Gastroesophageal sphincter (tissue), 4 donors: ENCODE measurements at places on chromosomes 11 and 22.

GRCh38 chr11:94147433-94147845 lies 18.8 kb downstream of the PANX1 start:
- ATAC-seq, result no peak

DNA sequence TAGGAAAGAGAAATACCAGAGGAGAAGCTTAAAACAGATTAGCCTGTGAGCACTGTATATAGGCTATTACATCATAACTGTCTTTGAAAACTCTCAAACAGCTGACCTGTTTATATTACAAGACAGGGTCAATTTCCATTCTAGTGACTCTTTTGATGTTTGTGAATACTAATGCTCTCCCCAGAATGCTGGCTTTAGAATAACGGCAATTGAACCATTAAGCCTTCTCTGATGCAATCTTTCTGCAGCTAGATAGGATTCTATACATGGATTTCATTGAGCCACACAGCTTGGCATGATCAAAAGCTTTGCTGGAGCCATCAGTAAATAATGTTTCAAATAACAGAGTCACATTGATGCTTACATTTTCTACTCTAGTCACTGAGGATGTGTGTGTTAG lies 122.7 kb upstream of the FAT3 start:
- ATAC-seq, result no peak

DNA sequence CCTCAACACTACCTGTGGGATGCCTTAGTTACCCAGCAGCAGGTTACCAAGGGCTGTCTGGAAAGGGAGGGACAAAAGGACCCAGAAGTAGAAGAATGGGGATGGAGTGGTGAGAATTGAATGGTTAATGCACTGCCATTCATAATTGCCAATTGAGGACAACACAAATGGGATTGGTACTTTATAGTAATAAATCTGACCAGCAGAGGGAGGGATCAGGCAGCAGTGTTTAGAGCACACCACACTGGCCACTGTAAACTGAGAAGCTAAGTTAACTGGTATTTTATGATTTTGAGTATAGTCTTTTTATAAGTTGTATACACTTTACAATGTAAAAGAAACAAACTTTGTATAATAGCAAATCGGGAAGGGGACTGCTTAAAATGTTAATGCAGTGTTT lies 10.7 kb downstream of the TBRG1 start:
- ATAC-seq, result no peak

GRCh38 chr11:95028357-95028756 lies 3.3 kb downstream of the KDM4E start:
- no peak for ATAC-seq

DNA sequence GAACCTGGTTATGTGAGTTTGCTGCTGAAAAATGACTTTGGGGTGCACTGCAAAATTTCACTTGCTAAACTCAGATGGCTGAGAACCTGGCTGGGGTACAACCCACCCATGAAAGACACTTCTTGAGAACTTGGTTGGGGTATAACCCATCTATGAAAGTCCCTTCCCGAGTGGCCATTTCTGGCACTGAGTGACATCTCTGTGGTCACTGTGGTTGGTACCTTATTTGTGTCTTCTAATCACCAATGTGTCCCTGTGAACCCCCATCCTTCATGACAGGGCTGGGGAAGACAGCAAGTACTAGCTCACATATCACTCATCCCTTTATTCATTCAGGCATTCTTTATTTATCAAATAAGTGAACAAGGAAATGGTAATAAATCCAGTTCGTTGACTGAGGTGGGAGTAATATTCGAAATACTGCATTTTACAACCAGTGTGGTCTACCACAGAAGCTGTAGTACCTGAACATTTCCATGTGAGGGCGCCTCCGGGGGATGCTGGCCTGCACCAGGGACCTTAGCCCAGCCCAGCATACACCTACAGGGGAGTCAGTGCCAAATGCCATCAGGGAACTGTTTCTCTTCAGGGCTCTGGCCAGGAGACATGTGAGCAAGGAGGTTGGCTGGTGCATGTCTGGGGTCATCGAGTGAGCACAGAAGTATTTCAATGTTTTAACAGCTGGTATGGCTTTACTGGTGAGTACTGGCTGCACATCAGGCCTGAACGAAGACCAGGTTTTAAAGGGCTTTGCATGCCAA lies 122.1 kb downstream of the CSNK2A3 start:
- no peak for ATAC-seq

GRCh38 chr11:121435132-121435531 lies 17.0 kb upstream of the SORL1 start:
- no peak for ATAC-seq

DNA sequence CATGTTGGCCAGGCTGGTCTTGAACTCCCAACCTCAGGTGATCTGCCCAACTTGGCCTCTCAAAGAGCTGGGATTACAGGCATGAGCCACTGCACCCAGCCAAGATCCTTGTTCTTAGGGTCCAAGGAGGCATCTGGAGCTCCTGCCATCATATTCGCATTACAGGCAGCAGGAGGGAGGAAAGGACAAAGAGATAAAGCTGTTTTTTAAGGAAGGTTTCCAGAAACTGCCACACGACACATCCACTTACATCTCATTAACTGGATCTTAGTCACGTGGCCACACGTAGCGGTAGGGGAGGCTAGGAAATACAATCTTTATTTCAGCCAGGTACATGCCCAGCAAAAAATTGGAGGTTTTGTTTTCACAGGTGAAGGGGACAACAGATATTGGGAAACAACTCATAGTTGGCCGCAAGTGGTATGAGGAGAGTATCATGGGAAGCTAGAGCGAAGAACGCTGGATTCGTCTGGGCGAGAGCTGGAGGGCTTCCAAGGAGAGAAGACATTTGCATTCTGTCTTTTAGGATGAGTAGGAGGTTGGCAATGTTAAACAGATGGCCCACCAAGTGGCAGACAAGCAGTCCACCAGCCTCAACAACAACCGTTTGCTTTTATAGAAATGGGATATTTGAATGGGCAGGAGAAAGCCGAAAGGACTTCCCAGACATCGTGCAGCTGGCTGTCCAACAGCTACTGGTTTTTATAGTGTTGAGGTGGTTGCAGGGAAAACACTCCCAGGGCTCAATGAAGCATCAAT lies 39.2 kb upstream of the DMC1 start:
- ATAC-seq, result no peak

GRCh38 chr22:19912271-19912999 lies 29.1 kb upstream of the COMT start:
- no peak for ATAC-seq

DNA sequence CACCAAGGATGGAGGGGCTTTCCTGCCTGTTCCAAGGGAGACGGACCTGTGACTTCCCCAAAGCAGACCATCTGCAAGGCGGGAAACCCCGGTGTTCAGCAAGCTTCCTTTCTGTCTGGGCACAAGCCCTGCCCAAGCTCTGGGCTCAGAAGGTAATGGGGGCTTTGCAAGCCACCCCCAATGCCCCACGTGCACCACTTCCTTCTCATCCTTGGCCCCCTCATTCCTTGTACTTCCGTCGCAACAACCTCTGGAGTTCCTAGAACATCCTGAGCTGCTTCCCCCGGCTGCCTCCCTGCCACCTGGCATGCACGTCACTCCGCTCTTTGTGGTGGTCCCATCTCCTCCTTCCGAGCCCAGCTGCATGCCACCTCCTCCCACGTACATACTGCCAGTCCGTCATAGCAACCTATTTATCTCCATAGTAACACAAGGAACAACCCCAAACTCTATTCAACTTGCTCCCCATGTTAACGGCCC lies 3.9 kb downstream of the MYEOV start:
- peak; percentile 2 for ATAC-seq

- ATAC-seq, result no peak
Observed at GRCh38 chr11:44788536-44789261, 61.9 kb downstream of the TSPAN18 start.

DNA sequence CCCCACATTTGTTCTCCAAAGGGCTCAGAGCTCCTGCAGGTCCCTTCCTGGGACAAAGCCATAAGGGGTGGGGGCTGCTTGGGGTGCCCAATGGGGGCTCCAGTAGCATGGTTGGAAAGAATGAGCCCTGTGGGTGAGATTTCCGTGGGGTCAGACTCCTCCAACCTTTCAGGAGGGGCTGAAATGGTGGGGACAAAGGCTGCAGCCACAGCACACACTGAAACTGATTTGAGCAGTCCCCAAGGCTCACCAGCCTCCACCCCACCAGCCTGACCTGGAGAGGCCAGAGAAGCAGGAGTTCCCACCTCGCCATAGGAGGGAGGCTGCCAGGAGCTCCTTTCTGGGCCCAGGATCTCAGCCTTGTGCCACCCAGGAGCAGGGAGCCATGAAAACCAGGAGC lies 69.2 kb downstream of the MN1 start:
- ATAC-seq, result no peak

- no peak for ATAC-seq
Observed at GRCh38 chr11:67301313-67301921, 1.9 kb upstream of the SSH3 start.

DNA sequence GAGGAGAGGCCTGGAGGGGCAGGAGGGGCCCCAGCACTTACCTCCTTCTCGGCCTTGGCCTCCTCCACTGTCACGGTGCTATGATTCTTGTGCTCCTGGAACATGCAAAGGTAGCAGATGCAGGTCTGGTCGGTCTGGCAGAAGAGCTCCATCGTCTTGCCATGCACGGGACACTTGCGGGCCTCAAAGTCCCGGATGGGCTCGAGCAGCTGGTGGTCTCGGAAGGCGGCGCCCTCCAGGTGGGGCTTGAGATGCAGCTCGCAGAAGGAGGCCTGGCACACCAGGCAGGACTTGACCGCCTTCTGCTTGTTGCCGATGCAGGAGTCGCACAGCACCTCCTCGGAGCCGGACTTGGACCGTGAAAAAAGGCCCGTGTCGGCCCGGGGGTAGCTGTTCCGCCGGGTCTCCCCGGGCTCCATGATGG lies 714 bp downstream of the TRIM29 start:
- no peak for ATAC-seq

DNA sequence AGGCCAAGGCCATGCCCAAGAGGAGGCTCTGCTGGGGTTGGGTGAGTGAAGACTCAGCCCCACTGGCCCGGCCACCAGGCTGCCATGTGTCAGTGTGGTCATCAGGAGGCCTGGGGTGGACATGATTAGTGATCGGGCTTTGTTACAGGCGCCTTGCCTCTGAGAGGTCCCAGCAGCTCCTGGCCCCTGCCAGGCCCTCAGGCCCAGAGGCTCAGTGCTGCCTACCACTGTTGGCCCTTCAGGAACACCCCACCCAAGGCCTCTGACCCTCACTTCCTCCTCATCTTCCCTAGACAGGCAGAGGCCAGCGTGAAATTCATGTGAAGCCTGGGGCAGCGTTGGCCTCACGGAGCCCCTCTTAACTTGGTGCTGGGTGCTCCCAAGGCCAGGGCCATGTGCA lies 2.2 kb downstream of the MRPL23 start:
- ATAC-seq, result no peak

- no peak for ATAC-seq
Observed at GRCh38 chr11:2234963-2235362, 35.4 kb downstream of the ASCL2 start.

- ATAC-seq, result no peak
Observed at GRCh38 chr11:100833276-100833675, 146.2 kb downstream of the ARHGAP42 start.

DNA sequence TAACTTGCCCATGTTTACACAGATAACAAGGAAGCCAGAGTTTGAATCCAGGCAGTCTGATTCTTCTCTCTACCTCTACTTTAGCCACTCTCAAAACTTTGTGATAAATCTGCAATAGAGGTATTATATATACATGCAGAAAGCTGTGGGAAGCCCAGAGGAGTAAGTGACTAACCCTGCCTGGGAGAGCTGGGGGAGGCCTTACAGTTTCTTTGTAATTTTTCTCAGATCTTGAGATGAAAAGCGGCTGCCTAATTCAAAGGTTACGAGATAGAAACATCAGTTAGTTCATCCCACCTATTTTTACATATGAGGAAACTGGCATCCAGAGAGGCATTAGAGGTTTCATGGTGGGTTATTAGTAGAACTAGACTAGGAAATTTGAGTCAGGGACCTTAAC lies 4.9 kb downstream of the STIM1 start:
- no peak for ATAC-seq

DNA sequence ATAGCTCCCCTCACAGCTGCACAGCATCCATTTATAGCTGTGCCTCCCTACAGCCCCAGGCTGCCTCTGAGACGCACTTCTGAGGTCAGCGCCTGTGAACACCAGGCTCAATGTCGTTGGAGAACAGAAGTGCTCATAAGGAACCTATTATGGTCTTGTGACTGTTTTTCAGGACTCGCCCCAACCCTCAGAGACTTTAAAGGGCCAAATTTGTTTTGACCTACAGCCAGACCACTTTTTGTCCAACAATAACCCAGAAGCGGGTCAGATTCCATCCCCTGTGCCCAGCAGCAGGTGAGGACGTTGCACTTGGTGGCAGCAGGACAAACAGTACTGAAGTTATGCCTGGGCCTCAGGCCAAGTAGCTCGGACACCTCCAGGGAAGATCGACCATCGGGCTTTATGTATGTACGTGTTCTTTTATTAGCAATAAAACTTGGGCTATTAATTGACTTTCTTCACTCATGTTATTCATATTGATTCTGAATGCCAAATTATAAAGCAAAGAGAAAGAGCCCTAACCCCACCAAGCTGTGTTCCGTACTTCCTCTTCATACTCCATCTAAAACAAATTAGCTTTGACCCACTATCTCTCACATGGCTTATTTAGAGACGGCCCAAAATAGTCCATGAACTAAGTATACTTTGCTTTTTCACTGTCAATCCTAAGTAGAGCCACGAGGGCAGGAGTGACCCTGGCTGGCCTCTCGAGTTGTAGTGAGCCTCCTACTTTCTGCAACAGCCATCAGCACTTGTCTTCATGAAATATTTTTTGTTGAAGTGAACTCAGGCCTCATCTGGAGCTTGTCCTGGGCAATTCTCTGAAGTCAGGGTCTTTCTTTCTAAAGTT lies 92.3 kb upstream of the PAX6 start:
- no peak for ATAC-seq

GRCh38 chr11:61980783-61981541 lies 13.5 kb upstream of the FTH1 start:
- no peak for ATAC-seq

DNA sequence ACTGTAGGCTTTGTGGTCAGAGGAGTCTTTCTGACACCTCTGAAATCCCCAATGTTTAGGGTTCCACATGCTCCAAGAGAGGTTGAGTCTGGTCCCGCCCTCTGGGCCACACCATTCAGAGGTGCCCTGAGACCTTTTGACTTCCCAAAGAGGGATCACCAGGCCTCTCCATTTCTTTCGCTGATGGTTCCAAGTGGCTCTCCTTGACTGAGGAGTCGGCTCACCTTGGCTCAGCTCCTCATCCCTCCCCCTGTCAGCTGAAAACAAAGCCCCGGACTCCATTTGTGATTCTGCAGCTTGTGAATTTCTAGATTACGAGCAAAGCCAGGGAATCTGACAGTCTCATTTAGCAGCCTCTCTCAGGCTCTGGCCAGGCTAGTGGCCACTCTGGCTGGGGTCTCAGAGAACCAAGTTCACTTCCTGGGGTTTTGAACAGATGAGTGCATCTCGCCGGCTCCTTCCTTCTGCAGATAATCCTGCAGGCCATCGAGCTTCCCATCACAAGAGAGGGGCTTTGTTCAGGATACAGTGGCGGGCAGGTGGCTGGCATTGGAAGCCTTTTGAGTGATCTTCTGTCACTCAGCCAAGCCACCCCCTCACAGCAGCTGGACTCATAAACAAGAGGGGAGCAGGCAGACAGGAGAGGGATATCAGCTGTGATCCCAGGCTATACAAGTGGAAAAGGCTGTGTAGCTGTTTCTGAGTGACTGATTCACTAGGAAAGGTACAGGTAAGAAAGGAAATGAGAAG lies 102.9 kb downstream of the TRIM29 start:
- no peak for ATAC-seq
